ENCODE measurements at places on chromosomes 4 and X.

- DNase-seq = no peak
Measured at GRCh38 chr4:143384381-143384994, 47.8 kb downstream of the GAB1 start.

DNA sequence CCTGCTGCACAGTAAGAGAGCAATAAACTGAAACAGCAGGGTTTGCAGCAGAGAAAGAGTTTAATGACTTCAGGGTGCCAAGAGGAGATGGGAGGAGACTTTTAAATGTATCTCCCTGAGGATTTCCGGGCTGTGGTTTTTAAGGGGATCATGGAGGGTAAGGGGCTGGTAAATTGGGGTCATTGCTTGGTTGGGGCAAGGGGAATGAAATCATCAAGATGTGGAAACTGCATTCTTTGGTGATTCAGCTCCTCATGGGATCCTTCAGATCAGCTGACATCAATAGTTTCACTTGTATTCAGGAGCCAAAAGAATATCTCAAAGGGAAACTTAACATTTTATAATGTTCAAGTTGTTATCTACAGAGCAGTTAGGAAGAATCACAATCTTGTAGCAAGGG lies 174.3 kb upstream of the ANXA10 start:
- DNase-seq = no peak

- no peak for DNase-seq
Measured at GRCh38 chrX:97367125-97367524, 483.4 kb downstream of the RPA4 start.

DNA sequence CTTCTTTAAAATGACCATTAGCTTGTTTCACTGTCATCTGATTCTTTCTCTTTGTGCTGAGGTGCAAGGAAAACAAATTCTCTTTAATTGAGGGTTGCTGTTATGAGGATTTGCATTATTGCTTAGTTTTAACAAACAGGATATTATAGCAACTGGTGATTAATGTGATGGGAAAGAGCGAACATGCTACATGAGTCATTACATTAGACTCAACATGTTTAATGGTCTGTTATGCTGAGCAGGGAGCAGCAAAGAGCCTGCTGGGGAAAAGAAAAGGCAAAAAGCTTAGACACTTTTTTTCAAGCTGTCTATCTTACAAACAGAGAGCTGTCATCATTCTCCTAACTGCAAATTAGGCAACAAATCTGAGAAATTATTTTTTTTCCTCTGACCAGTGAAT lies 230.5 kb upstream of the LCORL start:
- DNase-seq = no peak

- no peak for DNase-seq
Measured at GRCh38 chrX:46838974-46839480, 2.2 kb downstream of the RP2 start.

DNA sequence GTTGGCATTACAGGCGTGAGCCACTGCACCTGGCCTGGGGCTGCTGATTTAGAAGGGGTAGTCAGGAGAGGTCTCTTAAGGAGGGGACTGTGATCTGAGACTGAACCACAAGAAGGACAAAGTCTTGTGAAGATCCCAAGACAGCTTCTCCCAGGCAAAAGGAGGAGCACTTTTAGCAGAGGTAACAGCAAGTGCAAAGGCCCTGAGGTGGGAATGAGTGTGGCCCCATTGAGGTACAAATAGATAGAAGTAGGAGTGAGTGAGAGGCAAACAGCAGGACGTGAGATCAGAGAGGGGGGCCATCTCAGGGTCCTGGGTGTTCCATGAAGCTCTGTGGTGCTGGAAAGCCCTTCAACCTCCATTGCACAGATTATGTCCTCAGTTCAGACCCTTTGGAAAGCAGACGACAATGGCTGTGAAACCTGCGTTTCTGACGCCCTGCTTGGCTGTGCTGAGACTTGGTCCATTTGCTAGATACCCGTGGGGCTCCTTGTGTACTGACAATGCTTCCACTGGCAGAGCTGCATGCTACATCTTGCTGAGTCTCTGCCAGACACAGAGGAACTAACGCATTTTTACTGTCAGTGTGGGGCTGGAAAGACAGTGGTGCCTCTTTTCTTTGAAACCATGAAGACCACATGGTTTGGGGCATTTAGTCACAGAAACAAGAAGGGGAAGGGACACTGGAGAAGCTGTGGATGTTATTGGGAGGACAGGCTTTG lies 1.3 kb upstream of the CCKAR start:
- no peak for DNase-seq

DNA sequence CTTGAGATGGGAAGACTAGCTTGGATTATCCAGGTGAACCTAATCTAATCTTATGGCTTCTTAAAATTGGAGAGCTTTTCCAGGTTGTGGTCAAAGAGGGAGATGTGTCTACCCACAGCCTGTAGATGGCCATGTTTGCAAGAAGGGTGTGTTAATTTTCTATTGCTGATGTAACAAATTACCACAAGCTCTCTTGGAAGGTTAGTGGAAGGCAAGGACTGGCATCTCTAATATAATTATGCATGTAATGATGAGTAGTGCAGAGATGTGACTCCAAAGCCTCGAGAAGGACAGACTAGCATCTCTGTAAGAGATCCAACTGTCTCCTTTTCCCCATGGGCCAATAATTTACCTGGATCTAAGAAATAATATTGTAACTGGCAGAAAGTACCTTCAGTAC lies 3.2 kb upstream of the ADH1B start:
- DNase-seq = no peak

GRCh38 chr4:41454423-41454822 lies 83.5 kb upstream of the LIMCH1 start:
- no peak for DNase-seq

DNA sequence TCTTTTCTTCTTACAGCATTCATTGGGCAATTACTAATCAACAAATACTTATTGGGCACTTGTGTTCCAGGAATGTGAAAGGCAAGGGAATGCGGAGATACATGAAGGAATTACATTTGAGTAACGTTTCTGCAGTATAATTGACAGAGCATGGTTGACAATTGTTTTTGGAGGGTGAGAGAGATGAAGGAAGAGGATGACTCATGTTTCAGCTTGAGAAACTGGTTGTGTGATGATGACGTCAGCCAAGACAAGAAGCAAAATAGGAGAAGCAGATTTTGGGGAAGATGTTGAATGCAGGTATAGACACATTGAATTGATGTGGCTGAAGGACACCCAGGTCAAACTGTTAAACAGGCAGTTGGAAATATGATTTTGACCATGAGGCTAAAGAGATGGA lies 8.0 kb upstream of the CPEB2 start:
- DNase-seq = no peak

GRCh38 chr4:33411182-33411581 lies 2691.0 kb downstream of the PCDH7 start:
- no peak for DNase-seq

DNA sequence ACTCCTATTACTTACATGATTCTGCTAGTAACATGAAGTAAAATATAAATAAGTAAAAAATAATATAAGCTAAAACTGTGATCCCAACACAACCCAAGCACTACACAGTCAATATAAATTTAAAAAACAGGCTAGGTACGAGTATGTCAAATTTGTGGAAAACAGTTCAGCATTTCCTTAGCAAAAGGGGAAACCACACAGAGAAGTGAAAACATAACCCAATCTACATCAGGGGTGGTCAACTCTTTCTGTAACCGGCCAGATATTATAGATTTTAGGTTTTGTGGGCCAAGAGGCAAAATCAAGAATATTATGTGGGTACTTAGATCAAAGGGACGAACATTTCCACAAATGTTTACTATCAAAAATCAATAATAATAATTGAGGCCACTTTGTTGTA lies 70.1 kb downstream of the CHST7 start:
- no peak for DNase-seq

DNA sequence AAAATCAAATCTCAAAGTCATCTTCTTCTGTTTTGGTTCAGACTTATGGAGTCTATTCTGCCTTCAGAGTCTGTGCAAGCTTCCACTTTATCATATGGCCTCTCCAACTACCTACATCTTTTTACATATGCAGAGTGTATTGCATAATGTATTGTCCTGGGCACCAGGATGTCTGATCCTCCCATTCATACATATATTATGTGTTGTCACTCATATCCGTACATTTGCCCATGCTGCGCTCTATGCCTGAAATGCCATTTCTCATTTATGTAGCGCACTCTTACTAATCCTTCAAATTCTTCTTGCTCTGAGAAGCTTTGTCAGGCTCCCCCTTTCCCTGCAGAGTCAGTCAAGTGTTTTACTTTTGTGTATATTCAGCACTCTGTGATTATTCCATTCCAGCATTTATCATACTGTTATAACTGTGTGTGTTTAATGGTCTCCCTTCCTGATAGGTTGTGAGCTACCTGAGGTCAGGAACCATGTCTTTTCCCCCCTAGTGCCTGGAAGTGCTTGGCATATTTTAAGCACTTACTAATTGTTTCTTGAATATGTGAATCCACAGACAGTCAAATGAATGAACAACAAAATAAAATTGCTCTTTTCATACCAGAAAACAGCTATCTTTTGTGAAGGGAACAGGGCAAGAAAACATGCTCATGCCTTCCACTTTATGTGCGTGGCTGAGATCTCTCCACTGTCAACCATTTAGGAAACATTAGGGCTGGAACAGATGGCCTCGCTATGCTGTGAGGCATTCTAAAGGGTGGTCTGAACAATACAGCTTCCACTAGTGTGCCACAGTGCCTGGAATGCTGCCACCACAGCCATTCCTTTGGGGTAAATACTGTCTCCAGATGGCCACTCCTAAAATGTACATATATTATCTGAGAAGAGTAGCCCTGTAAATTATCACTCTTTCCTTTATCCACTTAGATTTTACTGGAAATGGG lies 81.8 kb downstream of the GLUD2 start:
- DNase-seq = no peak

- no peak for DNase-seq
Measured at GRCh38 chrX:24494647-24495075, 29.6 kb downstream of the PDK3 start.

GRCh38 chr4:173943547-173943946 lies 339.9 kb downstream of the FBXO8 start:
- DNase-seq = no peak

- no peak for DNase-seq
Measured at GRCh38 chr4:119038116-119038841, 97.4 kb upstream of the MYOZ2 start.

- no peak for DNase-seq
Measured at GRCh38 chr4:155602351-155603140, 64.1 kb upstream of the GUCY1A1 start.

DNA sequence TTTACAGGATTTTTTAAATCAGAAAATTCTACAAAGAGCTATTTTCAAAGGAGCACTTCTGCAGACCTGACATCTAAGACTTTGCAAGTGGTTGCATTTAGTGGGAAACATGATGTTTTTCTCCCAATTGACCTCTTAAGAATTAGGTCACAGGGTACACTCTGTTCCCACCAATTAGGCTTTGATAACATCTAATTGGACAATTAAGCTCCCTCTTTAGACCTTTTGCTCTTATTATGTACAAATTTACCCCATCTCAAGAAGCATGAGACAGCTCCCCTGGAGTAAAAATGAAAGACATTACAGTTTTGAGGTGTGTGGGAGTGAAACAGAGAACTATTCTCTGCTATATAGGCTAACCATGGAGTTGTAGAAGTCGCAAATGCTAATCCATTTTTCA lies 31.8 kb upstream of the AGA start:
- no peak for DNase-seq

Measured in H7 (cell line).